ENCODE measurements at places on chromosomes 5 and 9.

GRCh38 chr5:153711755-153712154, 221.3 kb downstream of the GRIA1 start:
- no peak for DNase-seq

GRCh38 chr5:162128117-162128516, 60.5 kb downstream of the GABRG2 start:
- no peak for DNase-seq

DNA sequence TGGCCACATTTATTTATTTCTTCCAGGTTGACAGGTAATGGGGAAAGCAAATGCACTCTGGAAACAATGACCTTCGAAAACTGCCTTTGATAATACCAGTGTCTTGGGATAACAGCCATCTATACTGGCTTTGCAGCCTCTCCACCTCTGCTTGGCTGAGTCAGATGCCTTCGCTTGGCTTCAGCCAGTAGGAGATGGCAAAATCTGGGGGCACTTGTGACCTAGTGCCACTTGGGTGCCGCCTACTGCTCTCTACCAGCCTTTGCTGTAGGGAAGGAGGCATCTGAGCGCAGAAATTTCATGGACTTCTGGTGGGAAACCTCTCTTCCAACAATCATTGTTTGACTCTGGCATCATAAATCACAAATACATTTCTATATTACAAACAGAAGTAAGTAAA, 21.8 kb downstream of the FYB1 start:
- no peak for DNase-seq

DNA sequence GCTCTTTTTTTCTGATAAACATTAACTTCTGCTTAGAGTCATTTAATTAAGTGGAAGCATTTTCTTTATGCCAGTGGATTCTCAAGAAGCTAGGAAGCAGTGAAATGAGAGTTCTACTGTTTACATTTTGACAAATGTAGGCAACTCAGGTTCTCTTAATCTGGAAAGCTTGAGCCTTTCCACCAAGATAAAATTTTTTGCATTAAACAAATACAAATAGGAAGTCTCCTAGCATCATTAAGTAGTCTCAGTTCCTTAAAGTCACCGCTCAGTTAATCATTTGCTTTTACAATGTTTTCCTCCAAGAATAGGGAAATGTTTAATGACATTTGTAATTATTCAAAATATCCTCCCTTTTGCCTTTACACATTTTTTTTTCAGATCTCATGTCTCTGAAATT, 290.4 kb upstream of the PDE4D start:
- DNase-seq = no peak

- DNase-seq = no peak
Observed at GRCh38 chr5:180795771-180796313, 6.8 kb downstream of the MGAT1 start.

DNA sequence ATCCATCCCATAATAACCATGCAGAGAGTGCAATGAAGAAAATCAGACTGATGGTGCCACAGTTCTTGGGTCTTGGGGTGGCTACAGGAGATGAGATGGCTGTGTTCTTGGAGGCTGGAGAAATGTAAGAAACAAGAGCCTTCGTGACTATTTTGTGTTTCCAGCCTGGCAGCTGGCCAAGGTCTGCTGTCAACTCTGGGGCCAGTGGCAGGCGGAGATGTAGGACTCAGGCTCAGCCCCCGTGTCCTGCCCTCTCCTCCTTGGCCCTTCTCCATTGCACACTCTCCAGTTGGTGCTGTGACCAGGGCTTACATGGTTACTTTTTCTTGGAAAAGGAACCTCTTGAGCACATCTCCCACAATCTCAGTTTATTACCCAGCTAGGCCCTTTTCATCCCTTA, 235.4 kb downstream of the DMRT2 start:
- DNase-seq = no peak

- no peak for DNase-seq
Observed at GRCh38 chr5:89064054-89064453, 181.1 kb upstream of the MEF2C start.

Data from activated T-cell treated with anti-CD3 and anti-CD28 coated beads for 4 hours (primary cell).